ENCODE measurements at places on chromosomes 13 and 19.

DNA sequence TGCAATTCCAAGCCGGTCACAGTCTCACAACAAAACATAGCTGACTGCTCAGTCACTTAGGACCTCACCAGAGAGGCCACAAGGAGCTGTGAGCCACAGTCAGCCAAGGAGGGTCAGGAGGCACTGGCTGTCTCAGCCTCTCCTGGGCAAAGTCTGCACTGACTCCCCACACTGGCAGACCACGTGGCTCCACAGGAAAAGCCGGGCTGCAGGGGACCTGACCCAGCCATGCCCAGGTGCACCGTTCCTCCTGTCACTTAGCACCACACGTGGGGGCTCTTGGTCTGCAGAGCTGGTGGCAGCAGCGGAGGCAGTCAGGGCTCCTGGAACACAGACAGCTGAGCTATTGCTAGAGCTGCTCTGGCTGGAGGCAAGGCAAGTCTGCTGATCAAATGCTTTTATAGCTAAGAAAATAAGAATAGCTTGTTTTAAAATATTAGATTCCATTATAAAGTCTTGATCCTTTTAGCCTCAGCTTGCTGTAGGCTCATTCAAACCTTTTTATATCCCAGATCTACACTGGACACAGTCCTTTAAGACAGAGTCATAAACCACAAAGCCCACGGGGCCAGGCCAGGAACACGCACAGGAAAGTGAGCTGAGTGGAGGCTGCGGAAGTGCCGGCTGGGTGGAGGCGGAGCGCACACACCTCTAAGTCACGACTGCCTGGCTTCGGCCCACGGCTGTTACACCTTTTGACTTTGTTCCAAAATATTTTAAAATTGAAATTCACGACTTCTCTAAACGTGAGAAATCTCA is 744.1 kb downstream of the UQCRFS1 start:
- no peak for DNase-seq

DNA sequence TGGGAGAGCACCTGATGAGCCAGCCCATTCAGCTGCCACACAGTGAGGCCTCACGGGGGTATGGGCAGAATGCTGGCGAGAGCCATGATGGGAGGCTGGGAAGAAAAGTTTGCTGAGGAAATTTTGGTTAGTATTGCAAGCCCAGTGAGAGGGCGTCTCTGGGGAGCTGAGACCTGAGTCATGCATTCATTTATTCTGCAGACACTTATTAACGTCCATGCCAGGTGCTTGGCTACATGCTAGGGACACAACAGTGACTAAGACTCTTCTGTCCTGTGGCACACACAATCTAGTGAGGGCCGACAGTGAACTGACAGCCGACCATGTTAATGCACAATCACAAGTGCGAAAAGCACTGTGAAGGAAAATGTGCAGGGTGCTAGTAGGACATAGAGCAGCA is 27.2 kb downstream of the WDR62 start:
- DNase-seq, result no peak

GRCh38 chr13:37529751-37530385 is 68.7 kb downstream of the POSTN start:
- no peak for DNase-seq

DNA sequence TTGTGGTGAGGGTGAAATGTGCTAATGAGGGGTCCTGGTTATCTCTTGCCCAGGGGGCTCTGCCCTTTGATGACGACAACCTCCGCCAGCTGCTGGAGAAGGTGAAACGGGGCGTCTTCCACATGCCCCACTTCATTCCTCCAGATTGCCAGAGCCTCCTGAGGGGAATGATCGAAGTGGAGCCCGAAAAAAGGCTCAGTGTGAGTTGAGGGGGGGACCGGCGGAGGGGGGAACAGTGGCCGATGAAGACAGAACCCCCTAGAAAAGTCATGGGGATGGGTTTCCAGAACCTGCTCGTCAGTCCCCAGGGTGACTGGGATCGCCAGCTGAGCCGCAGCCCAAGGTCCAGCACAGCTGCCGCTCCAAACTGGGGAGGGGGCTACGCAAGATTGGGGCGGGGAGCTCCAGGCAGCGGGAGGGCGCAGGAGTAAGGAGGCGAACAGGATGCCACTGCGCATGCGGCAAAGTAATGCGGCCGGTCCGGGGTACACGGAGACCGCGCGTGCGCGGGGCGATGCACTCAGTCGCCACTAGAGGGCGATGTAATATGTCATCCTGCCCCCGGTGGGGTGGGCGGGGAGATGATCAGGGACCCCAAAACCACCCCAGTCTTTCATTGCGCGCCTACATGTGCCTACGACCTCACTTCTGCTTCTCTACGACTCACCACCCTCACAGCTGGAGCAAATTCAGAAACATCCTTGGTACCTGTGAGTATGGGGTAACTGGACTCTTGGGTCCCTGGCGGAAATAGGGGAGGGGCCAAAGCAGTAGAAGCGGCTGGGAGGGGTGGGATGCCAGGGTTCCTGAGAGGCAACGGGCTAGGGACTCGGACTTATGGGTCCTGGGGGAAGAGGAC is 17.9 kb downstream of the BRSK1 start:
- DNase-seq, result peak; percentile 65

- no peak for DNase-seq
Observed at GRCh38 chr13:39025433-39025839, 12.5 kb downstream of the PROSER1 start.

- peak; percentile 90 for DNase-seq
Observed at GRCh38 chr19:3544742-3545668, 6.0 kb downstream of the TEKTIP1 start.

- no peak for DNase-seq
Observed at GRCh38 chr13:31919971-31920726, 111.4 kb upstream of the FRY start.

DNA sequence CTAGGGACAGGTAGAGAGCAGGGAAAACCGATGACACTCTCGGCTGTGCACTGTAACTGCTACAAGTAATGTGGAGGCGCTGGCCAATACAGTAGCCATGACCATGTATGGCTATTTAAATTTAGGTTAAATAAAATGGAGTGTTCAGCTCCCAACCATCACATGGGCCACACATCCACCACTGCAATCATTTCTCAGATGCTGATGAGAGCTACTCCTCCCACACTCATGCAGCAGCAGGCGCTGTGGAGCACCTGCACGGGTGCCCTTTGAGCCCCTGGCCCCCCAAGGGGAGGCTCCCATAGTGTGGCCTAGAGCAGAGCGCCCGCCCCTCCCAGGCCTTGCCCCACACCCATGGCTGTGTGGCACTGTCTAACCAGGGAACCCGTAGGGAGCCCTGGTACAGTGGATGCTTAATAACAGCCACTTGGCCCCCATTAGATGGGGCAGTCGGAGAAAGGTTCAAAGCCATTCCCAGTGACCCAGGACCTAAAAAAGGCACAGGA is 6.0 kb downstream of the ACP4 start:
- DNase-seq, result peak; percentile 57

- no peak for DNase-seq
Observed at GRCh38 chr19:38664503-38665211, 17.2 kb downstream of the ACTN4 start.

GRCh38 chr13:109628251-109628699 is 158.1 kb downstream of the IRS2 start:
- DNase-seq, result no peak

DNA sequence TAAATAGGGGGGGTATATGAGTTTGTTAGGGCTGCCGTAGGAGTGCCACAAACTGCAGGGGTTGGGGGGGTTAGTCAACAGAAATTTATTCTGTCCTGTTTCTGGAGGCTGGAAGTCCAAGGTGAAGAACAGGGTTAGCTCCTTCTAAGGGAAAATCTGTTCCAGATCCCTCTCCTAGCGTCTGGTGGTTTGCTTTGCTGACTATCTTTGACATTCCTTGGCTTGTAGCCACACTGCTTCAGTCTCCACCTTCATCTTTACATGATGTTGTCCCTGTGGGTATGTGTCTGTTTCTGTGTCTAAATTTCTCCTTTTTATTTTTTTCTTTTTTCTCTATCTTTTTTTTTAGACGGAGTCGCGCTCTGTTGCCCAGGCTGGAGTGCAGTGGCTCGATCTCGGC is 8.1 kb upstream of the ICAM1 start:
- DNase-seq, result no peak

DNA sequence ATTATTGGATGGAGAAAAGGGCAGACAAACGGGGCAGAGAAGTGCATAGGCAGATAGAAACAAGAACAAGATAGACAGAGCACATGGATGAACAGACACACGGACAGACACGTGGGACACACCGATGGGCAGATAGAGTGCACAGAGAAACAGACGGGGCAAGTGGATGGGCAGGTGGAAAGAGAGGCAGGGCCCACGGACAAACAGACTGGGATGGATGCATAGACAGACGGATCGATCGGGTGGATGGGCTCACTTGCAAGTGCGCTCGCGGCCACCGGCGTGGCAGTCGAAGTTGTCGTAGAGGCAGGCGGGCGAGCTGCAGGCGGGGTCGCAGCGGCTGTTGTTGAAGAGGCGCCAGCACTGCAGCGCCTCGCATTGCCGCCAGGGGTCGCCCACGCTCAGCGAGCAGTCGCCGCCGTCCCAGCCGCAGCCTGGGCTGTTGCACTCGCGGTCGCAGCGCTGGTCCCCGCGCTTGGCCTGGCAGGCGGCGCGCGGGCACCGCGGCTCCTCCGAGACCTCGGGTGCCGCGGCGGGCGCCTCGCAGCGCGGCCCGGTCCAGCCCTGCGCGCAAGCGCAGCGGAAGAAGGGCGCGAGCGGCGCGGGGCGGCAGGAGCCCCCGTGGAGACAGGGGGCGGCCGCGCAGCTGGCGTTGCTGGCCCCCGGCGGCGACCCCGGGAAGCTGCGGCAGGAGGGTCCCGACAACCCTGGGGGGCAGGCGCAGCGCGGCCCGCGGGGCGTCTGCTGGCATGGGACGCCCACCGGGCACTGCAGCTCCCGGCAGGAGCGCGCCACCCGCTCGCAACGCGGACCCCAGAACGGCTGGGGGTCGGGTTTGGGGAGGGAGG is 23.3 kb downstream of the NOTCH3 start:
- DNase-seq, result peak; percentile 81

- peak; percentile 59 for DNase-seq
Observed at GRCh38 chr13:27997904-27998522, 9.5 kb upstream of the URAD start.

GRCh38 chr19:56393119-56394012 is at the start of gene ZNF582:
ZNF582 (minus strand) TSS chr19:56393534; CDS start chr19:56391752, 1,782 bp downstream.
- DNase-seq, result peak; percentile 92

- no peak for DNase-seq
Observed at GRCh38 chr19:30202060-30202600, 170.1 kb upstream of the ZNF536 start.

DNA sequence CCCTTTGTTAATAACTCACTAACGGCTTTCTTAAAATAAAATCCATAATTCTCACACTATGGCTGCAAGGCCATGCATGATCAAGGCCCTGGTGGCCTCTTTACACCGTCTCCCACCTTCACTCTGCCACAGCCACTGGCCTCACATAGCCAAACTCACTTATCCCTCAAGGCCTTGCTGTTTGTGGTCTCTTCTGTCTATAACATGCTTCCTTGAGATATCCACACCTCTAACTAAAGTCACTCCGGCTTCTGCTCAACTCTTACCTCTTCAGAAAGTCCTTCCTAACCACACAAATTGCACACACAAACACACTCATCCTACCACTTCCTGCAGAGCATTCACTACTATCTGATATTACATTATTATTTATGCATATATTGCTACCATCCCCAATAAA is 262.5 kb downstream of the DIAPH3 start:
- DNase-seq, result no peak

DNA sequence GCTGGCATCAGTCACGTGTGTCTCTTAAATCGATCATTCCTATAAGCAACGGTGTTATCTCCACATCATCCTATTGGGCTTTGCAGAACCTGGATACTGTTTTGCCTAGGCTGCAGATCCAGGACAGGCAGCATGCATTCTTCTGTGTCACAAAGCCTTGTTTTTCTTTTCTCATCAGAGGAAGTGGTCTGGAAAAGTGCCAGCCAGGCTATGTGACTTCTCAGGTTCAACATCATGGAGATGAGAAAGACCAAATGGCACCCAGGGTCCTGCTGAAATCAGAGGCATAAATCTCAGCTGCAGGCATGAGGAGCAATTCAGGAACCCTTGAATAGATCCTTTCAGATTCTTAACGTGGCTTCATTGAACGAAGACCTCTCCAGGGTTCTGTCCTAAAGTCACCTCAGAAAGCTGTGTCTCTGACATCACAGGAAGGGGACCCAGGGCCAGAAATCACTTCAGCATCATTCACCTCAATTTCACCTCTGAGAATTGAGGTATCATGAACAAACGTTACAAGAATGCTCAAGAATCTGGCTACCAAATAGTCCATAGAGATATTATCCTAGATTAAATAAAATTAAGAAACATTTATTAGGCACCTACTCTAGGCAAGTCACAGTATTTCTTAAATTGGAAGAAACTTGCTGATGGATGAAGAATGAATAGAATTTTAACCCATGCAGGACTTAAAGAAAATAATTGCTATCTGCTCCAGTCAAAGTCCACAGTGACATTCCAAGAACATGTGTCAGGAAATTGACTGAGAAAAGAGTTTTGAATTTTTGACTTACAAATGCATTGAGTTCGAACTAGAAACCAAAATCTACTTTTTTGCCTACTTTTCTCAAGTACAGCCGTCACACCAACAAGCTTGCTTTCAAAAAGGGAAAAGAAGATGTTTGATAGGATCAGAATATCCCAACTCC is 124.1 kb downstream of the COG6 start:
- DNase-seq, result no peak

DNA sequence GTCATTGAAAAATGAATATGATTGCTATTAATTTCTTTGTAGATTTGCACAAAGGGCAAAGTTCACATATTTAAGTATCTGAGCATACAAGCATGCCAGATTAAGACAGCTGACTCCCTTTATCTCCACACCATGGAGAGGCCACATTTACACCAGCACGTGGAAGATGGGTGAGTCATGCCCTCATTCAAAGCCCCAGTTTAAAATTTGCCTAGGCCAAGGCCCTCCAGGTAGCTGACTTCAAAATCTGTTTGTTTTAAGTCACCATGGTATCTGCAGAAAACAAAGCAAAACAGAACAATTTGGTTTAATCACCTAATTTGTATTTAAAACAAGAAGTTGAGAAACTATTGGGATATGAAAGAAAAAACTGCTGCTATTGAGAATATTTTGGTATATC is 109.2 kb downstream of the ESD start:
- DNase-seq, result peak; percentile 26

GRCh38 chr19:46521241-46521868 is 25.7 kb upstream of the PNMA8B start:
- no peak for DNase-seq

DNA sequence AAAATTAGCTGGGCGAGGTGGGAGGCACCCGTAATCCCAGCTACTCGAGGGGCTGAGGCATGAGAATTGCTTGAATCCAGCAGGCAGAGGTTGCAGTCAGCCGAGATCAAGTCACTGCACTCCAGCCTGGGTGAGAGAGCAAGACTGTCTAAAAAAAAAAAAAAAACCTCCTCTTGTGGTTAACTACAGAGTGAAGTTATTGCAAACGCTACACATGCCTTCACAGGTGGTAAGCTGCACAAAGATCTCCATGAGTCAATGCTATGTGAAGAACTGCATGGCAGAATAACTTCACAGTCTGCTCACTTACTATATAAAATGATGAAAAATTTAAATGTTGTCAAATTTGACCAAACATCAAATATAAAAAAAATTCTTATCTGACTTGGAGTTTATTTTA is 436.8 kb downstream of the FGF14 start:
- no peak for DNase-seq

- DNase-seq, result no peak
Observed at GRCh38 chr13:112575675-112576074, 12.3 kb downstream of the TUBGCP3 start.

- no peak for DNase-seq
Observed at GRCh38 chr13:109840201-109840892, 54.0 kb upstream of the IRS2 start.

- no peak for DNase-seq
Observed at GRCh38 chr19:45876411-45877197, 9.3 kb downstream of the IRF2BP1 start.

- no peak for DNase-seq
Observed at GRCh38 chr13:78084401-78084800, 165.8 kb upstream of the EDNRB start.

All from HAP-1 (cell line).